ENCODE measurements at places on chromosomes 5 and 9.

GRCh38 chr5:135741040-135741439 lies 93.4 kb upstream of the SLC25A48 start:
- no peak for DNase-seq

GRCh38 chr5:144024545-144024944 lies 145.9 kb downstream of the YIPF5 start:
- no peak for DNase-seq

GRCh38 chr5:93100976-93101375 lies 480.0 kb downstream of the NR2F1-AS1 start:
- no peak for DNase-seq

DNA sequence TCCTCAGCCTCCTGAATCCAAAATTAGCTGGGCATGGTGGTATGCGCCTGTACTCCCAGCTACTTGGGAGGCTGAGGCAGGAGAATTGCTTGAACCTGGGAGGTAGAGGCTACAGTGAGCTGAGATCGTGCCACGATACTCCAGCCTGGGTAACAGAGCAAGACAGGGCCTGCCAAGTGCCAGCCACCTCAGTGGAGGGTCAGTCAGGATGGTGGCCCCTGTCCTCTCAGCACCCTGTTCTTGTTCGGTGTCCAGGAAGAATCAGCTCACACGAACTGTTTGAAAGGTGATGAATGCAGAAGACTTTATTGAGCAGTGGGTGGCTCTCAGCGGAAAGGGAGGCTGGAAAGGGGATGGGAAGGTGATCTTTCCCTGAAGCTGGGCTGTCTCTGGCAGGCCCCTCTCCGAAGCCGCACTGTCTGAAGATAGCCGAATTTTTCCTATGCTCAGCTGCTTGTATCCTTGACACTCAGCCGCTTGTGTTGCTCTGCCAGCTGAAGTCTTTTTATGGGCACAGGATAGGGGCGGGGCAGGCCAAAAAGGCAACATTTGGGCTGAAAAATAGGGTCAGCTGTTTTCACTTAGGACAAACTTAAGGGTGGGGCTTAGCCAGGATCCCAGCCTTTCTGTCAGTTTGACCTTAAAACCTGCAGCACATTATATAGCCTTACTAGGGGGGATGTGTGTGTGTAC lies 50.9 kb downstream of the UBE2R2 start:
- no peak for DNase-seq

DNA sequence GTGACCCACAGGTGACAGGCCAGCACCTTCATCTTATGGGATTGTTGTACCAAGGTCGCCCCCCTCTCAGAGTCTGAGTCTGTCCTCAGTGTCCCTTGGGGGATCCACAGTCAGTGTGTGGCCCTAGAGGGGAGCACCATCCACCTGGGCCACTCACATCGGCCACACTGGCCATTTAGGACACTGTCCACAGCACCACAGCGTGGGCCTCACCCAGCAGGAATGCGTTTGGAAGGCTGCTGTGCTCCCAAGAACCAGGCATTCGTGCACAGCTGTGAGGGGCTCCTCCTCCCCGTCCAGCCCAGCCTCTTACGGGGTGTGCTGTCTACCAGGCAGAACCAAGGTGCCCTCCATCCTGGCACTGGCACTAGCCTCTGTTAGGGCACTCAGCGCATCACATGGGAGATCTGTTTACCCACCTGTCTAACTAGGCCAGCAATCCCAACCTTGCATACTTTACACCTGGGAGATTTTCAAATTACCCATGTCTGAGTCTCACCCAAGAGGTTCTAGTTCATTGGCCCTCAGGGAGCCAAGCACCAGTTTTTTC lies 24.5 kb upstream of the UBE2QL1 start:
- no peak for DNase-seq

- DNase-seq: no peak
Measured at GRCh38 chr9:71752928-71753327, 15.4 kb downstream of the CEMIP2 start.

GRCh38 chr5:107063511-107063910 lies 607.2 kb downstream of the EFNA5 start:
- DNase-seq: no peak

GRCh38 chr9:3868012-3868411 lies 342.2 kb upstream of the RFX3 start:
- DNase-seq: no peak

DNA sequence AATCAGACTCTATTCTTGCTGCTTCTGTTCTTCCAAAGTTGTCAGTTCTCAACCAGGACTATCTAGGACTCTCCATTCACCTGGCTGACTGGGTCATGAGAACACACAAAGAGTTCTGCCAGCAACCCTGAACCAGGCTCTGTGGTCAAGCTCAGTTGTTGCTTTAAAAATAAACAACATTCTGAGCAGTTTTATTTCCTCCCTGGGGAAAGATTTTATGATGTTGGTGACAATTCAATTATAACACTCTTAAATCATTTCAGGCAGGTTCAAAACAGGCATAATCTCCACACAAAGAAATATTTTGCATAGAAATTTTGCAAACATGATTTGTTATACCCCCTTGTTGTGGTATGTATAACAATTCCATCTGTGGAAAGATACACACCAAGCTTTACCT lies 36.0 kb downstream of the FTMT start:
- DNase-seq: no peak

GRCh38 chr5:38789134-38789533 lies 56.7 kb upstream of the OSMR start:
- no peak for DNase-seq

- DNase-seq: no peak
Measured at GRCh38 chr5:170206216-170206615, 26.6 kb upstream of the C5orf58 start.

DNA sequence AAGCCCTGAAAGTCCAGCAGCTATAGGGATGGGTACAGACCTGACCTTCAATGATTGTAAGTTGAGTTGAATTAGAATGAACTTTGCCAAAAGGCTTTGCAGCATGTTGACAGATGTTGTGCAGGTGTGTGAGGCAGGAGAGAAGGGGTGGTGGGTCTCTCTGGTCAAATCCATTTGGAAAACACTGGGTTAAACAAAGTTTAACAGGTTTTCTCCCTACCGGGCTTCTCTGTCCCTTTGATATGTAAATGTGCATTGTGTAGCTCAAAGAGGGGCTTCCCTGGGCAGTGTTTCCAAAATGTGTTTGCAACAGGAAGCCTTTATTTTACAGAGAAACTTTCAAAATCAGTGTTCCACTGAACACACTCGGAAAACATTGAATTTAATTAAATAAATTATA lies 72.1 kb upstream of the BRINP1 start:
- no peak for DNase-seq

- DNase-seq: peak; percentile 44
Measured at GRCh38 chr9:126471084-126471624, 142.6 kb upstream of the LMX1B start.

GRCh38 chr9:93541581-93542349 lies 34.6 kb upstream of the PHF2 start:
- DNase-seq: no peak

DNA sequence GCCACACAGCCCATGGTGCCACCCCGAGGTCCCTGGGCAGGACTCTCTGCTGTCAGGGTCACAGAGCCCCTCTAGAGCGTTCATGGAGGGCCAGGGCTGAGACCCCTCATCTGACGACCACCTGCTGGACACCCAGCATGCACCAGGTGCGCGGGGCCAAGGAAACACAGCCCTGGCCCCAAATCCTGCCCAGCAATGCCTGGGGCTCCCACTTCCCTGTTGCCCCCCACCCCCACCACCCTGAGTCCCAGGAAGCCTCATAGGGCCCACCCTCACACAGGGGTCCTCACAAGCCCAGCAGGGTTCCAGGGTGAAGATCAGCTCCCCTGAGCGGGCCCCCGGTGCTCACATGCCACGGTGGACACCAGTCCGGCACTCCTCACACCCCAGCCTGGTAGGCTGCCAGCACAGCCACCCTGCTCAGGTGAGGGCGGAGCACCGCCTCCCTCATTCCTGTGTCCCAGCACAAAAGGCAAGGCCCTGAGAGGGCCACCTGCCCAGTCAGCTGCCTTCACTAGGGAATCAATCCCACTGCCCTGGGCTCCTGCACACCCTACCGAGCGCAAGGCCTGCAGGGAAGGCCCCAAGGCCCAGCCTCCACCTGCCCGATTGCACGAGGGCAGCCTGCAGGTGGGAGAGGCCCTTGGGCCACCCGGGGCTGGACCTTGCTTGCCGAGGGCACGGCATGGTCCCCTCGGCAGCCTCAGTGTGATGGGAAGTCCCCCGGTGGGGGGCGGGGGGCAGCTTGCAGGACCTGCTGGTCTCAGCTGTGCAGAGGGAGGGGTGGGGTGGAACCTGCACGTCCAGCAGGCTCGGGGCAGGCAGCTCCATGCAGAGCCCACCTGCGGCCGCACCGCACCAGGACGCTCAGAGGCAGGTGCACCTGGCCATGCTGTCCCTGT lies 56.4 kb upstream of the UBAC1 start:
- DNase-seq: no peak

DNA sequence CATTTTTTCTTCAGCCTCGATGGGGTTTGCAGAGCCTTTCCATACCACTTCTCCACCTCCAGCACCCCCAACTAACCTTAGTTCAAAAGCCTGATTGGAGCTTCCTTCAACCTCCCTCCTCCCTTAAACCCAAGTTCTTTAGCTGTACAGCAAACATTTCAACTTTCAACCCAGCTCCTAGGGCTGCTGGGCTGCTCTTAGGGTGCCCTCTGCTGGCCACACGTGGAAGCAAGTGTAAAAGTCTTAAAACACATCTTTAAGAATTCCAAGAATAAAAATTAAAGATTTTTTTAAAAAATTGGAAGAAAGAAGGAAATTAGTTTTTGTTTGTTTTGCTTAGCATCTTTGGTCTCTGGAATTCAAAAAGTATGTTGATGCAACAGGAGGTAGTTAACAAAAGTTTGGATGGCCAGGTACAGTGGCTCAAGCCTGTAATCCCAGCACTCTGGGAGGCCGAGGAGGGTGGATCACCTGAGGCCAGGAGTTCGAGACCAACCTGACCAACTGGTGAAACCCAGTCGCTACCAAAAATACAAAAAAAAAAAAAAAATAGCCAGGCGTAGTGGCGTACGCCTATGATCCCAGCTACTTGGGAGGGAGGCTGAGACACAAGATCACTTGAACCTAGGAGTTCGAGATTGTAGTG lies 15.5 kb upstream of the HSD17B3 start:
- DNase-seq: peak; percentile 60

DNA sequence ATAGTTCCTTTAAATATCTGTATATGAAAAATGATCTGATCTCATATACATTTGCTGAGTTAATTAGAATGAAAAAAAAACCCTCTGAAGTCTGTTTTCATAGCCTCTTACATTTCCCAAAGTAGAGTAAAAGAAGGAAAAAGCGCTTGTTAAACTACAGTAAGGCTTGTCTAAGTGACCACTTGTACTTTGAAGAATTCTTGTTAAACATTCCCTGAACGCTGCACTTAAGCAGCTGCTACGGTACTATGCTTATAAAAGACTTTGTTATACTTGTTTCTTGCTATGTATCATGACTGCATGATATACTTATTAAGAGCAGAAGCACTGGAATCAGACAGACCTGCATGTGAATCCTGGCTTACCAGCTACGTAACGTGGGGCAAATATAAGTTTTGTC lies 81.7 kb upstream of the MTAP start:
- DNase-seq: no peak

DNA sequence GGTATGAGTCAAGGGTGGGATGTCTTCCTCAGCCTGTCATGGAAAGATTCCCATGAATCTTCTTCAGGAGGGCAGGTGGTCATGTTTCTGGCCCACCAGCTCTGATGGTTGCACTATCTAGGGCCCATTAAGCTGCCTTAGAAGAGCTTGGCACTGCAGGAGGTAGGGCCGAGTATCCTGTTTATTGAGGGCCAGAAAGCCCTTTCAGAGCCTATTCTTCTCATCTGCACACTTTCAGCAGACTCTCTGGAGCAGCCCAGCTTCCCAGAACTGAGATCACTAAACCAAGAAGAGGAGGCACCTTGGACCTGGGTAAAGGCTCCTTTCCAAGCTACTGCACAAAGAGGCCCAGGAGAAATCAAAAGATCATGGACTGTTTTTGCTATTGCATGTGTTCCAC lies 146.5 kb downstream of the MTX3 start:
- DNase-seq: no peak

GRCh38 chr5:53083927-53084326 lies 25.6 kb downstream of the MOCS2 start:
- DNase-seq: no peak

GRCh38 chr5:36751886-36752285 lies 124.7 kb upstream of the NIPBL start:
- no peak for DNase-seq

DNA sequence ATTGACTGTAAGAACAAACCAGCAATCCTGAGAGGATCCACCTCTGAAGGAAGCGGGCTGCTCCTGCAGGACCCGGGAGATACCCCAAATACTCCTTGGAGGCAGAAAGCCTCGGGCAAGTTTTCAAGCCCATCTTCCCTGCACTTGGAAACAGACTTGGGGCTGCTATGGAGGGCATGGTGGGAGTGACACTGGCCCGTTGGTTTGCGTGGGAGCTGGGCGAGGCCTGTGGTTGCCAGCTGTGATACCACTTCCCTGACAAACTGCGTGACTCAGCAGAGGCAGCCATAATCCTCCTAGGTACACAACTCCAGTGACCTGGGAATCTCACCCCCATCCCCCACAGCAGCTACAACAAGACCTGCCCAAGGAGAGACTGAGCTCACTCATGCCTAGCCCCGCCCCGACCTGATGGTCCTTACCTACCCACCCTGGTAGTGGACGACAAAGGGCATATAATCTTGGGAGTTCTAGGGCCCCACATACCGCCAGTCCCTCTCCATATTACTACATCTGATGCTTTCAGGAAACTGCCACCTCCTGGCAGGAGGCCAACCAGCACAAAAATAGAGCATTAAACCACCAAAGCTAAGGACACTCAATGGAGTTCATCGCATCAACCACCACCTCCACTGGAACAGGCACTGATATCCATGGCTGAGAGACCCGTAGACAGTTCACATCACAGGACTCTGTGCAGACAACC lies 38.1 kb upstream of the VLDLR start:
- DNase-seq: no peak

DNA sequence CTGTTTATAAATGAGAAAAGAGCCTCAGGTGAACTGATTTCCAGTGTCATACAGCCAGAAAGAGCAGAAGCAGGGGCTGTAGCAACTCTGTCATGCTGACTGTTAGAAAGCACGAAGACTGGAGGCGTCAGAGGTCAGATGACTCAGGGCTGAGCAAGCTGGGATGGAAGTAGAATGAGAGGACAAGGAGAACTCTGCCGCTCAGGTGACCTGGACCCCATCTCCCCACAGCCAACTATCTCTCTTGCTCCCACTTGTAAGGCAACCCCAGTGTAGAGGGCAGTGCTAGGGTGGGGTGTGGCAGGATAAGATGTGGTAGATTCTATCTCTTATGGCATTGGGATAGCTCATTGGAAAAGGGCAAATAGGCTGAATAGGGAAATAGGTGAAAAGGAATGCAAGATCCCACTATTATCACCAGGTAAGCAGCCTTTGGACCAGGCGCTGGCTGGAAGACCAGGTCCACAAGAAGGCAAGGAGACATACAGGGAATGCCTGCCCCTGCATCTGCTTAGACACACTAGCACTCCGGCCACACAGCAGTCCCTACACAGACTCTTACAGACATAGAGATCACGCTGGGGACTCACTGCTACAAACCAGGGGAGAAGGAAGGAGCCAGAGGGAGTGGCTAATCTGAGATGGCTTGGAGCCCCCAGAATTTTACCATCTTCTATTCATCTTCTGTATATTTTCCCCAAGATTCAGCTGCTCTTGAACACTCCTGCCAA lies 21.2 kb upstream of the LOX start:
- DNase-seq: no peak

- DNase-seq: no peak
Measured at GRCh38 chr5:37900692-37901091, 60.9 kb upstream of the GDNF start.

Data from GM10248 (cell line).